CD4-positive, alpha-beta T cell treated with Interleukin-21 for 1 hour (primary cell): ENCODE measurements at places on chromosomes 7 and 10.
A peak's percentile ranks its signal among the peaks of the same experiment; 100 is the strongest.

GRCh38 chr10:3790858-3791257 is 5.8 kb upstream of the KLF6 start:
- DNase-seq = no peak

GRCh38 chr7:7264306-7265040 is 82.1 kb downstream of the C1GALT1 start:
- DNase-seq = no peak

DNA sequence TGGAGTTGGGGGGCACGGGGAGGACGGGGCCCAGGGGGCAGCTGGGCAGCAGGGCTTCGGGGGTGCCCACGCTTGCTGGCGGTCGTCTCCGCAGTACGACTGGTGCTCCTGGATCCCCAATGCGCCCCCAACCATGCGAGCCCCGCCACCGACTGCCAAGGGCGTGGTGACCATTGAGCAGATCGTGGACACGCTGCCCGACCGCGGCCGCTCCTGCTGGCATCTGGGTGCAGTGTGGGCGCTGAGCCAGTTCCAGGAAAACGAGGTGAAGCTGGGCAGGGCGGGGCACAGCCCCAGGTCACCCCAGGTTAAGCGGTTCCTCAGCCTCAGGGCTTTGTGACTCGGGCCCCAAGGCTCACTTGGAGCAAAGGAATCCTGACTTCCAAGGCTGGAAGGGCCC is 70.0 kb downstream of the ALOX5 start:
- DNase-seq = no peak

DNA sequence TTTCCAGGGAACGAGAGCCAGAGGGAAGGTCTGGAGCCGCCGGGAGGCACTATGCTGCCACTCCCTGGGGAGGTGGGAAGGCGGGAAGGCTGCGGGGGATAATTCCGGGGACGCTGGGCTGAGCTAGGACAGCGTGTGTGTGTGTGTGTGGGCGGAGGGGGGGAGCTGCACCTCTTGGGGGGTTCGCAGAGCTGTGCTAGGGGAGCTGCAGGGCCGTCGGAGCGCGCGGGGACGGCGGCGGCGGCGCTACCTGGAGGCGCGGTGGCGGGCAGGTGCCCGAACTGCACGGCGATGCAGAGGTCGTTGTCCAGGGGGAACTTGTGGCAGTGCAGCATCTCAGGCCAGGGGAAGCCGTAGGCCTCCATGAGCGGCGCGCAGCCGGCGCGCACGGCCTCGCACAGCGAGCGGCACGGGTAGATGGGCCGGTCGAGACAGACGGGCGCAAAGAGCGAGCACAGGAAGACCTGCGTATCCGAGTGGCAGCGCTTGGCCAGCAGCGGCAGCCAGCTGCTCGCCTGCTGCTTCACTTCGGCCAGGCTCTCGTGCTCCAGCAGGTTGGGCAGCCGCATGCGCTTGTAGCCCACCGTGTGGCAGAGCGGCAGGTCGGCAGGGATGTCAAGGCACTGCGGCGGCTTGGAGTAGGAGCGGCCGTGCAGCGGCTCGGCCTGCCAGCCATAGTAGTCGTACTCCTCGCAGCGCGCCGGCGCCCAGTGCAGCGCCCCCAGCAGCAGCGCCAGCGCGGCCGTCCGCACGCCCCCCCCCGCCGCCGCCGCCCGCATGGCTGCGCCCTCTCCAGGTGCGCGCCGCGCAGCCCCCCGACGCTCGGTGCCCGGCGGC is 526 bp downstream of the SFRP5 start:
- no peak for DNase-seq

- no peak for DNase-seq
Observed at GRCh38 chr7:83984076-83984475, 210.5 kb downstream of the SEMA3A start.

DNA sequence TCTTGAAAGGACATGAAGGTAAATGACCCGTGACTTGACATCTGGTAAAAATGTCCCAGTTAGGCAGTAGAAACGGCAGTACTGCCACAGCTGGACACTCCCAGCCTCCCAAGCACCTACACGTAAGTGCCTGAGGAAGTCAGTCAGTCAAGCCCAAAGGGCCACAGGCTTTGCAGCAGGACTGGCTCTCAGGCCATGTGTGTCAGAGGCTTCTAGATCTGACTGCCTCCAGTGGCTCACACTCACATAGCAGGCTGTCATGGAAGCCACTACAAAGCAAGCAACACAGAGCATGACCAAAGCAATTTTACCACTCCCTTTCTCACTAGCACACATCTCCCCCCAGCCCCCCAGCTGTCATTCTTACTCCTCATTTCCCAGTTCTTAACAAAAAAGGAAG is 17.8 kb upstream of the CCNJ start:
- no peak for DNase-seq

- DNase-seq = peak; percentile 69
Observed at GRCh38 chr7:30135301-30136116, 723 bp downstream of the MTURN start.
